Skin of body (tissue), 3 donors: ENCODE measurements at places on chromosomes 5 and 9.

DNA sequence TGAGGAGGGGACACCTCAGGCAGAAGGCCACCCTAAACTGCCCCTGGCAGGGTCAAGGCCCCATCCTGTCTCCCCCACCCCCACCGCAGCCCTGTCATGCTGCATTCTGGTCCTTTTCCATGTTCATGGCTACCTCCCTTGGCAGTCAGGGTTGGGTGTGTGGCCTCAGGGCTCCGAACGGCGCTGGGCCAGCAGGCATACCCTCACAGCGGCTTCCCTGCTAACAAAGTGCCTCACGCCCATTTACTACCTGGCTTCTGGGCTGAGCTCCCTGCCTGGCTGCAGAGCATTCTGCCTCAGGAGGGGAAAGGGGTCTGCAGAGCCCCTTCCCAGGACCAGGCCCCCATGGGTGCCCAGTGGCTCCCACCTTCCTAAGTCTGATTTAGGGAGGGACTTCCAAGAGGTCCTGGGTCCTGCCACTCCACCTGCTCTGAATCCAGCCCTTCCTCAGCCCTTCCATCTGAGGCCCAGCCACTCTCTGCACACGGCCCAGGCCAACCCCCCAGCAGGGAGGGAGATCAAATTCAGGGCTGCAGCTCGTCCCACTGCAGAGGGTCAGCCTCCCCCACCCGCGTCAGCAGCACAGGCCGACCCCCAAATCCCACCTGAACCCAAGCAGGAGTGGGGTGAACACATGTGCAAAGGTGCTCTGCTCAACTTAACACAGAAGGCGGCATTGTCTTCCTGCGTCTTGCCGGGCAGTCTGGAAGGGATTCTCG lies 115.9 kb upstream of the PHYKPL start:
- DNase-seq: peak; percentile 31

DNA sequence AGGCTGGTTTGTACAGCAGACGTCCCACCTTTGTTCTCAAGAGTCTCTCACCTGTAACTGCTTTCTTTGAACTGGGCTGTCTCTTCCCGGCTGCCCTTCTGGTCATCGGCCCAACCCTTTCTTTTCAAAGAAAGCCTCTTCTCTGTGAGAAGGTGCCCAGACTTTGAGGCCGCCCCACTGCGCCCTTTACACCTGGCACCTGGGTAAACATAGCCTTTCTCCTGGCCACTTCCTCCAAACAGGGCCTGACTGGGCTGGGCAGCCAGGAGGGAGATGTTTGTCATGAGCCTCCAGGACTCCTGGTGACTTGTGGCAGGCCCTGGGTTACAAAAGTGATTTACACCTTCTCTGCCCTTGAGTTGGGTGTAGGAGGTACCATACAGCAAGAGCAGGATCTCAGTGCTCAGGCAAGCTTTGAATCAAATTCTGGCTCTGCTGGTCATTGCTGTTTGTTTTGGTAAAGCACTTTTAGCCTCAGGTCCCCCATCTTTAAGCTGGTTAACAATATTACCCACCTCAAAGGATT lies 127.2 kb upstream of the CXCL14 start:
- DNase-seq: no peak

DNA sequence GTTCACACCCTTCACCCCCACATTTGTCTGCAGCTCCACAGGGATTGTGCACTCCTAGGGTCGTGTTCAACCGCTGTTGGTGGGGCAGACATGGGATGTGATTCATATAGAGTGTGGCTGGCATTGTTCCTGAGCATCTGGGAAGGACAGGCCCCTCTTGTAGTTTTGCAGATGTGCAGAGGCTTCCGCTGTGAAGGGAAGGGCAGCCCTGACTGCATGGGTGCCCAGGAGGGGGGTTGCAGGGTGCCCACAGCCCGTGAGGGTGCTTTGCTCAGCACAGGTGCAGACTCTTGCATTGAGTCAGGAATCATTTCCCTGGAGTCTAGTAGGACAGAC lies 30.2 kb upstream of the PITX1 start:
- no peak for DNase-seq

DNA sequence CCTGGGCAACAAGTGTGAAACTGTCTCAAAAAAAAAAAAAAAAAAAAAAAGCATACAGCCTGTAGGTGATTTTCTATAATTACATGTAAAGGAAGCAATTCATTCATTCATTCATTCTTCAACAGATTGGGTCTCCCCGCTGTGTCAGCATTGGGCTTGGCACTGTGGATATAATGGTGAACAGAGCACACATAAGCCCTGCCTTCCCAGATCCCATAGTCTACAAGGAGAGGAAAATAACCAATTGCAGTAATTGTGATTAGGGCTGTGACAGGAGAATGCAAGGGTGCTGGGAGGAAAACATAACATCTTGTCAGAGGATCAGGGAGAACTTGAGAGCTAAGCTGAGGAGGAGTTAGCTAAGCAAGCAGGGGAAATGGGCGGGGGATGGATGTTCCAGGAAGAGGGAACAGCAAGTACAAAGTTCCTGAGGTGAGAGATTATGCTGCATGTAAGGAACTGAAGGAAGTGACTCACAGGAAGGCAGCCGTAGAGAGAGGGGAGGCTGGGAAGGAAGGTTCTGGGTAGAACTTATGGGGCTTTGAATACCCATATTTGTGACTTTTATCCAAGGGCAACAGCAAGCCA lies 24.0 kb upstream of the KLF9 start:
- no peak for DNase-seq

DNA sequence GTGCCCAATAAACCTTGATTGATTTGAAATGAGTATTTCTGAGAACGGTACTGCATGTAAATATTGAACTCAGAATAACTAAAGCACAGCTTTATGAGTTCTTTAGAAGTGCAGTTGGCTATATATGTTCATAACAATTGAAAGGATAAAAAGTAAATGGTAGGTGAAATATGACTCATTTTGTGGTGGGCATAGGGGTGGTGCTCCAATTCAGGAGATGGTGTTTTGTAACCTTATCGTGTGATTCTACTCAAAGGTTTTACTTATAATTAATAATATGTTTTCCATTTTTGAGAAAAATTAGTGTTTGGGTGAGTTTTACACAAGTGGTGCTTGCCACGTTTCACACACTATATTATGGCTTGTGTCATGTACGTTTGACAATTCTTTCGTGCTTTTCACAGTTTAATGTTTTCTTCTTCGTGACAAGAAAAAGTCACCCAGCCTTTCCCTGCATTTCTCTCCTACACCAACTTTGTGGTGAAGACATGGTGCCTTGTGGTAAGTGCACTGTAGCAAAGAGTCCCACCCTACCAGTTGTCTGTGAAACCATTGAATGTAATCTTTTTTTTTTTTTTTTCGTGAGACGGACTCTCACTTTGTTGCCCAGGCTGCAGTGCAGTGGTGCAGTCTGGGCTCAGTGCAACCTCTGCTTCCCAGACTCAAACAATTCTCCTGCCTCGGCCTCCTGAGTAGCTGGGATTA lies 492.5 kb upstream of the SGCD start:
- DNase-seq: no peak

DNA sequence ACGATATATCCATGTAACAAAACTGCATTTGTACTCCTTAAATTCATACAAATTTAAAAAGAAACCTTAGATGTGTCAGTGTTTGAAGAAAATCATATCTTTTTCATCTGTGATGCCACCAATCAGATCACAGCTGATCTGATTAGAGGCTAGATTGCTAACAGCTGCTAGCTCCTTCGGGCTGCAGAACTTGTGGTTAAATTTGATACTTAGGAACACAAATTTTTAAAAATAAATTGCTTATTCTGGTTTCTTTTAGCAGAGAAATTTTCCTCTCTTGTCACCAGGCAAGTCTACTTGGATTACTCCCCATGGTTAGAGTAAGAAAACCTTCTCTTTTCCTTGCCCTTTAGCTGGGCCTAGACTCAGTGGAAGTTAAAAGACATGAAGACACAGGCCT lies 94.6 kb upstream of the RANBP6 start:
- DNase-seq: no peak
